ENCODE measurements at places on chromosomes 1 and 21.
A peak's percentile ranks its signal among the peaks of the same experiment; 100 is the strongest.

DNA sequence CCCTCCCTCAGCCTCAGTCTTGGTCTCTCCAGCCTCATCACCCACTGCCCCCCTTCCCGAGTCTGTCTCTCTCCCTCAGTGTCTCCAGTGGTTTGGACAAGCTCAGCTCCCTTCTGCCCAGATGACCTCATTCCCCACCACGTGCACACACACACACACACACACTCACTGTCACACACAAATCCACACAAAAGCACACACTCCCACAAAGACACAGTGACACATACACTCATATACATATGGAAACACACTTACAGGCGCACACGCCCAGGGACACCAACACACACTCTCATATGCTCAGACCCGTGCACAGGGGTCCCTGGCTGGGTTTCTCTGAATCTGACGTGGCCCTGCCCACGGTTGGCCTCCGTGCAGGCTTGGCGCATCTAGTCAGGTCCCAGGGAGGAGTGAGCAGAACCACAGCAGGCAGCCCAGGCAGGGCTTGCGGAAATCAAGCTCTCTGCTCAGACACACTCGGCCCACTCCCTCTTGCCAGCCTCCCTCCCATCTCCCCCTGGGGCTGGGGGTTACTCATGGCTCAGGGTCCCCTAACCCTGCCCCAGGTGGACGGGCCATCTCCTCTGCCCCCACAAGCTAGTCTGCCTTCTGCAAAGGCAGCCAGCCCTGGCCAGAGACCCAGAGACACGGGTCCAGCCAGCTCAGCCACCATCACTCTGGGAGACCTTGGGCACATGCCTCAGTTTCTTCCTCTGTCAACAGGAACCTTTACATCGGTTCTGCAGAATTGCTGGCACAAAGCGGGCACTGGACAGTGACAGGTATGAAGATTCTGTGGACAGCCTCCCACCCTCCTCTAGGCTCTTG, 38.5 kb upstream of the FAM131C start:
- DNase-seq: no peak

DNA sequence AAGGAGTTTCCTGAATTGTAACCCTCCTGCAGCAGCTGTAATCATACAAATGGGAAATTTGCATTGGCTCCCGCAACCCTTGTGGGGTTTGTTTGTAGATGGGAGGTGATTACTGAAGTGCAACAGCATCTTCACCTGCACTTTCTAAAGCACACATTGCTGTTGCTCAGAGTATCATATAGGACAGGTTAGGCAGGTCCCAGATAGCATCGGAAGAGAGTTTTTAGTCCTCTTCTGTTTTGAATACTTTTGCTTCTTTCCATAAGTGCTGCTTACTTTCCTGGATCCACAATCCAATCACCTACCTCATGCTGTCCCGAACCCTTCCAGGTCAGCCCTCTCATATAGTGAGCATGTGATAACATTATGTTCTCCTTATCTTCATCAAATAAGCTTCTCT, 300.4 kb downstream of the PTPRC start:
- DNase-seq: no peak

DNA sequence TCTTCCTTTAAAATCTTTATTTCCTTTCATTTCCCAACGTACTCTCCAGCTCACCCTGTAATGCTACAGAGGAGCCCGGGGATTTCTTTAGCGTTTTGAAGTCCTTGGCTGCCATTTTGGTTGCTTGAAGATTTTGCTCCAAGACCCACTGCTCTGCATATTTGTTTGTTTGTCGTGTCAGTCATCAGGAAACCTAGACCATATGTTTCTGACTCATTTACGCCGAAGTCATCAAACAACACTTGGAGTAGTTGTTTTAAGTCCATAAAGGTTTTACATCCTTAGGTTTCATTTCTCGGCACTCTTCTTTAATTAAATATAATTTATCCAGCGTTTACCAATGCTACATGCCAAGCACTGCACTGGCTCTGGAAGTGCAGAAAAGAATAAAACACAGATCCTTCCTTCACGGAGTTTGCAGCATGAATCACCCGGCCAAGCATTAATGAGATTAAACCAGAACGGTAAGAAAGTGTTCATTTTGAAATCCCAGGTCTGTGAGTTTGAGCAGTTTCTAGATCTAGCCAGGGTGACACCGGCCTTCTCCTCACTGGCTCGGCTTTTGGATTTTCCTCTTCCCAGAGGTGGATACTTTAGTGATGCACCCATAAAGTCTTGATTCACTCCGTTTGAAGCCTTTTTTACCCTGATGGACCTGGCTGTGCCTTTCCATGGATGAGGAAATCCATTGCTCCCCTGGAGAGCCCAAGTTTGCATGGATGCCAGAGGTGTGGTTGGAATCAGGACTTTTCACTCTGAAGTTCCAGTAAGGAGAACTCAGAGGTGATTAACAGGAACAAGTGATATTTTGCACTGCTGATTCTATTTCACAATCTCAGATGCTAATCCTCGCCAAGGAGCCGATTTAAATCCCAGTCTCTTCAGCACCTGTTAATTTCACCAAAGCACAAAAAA, 109.3 kb downstream of the KAZN start:
- DNase-seq: no peak

DNA sequence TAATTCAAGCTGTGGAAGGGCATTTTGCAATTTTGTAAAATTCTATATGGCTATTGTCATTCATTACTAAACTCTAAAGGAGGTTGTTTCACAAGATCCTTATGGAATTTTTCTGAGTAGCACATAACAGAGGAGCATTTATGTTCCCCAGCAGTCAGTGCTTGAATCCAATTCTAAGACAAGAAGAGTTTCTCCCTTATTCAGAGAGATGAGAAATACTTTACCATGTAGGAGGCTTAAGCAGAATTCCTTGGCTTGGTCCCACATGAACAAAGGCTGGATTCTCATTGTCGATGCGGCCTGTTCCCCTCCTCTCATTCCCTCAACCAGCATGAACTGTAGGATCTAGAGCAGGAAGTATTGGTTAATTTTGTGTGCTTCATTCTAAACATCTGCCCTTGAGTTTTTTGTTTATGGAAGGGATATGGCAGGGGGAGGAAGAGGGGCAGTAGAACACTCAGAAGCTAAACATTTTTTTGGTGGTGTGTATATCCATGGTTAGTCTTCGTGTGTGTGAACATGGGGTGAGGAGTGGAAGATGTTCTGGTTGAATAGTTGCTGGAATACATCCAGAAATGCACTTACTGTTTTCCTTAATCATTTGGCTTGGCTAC, 74.3 kb downstream of the LAMC1 start:
- DNase-seq: no peak

DNA sequence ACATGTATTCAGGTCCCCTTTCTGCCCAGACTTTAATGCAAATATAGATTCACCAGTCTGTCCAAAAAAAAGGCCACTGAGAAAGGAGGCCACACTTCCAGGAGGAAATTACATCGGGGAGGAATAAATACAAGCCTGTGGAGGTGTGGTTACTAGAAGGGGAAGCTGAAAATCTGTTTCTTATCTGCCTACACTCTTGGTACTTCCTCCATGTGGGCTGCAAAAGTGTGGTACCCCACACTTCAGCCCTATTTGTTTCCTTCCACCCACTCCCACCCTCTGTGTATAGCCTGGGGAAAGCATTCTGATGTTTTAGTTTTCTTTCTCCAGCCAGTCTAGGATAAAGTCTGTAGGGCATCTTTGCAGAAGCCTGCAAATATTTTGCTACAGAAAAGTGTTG, 38.4 kb downstream of the UTP25 start:
- peak; percentile 41 for DNase-seq

- peak; percentile 62 for DNase-seq
These were observed 217.6 kb downstream of the SDCCAG8 start for GRCh38 chr1:243473227-243474135.

DNA sequence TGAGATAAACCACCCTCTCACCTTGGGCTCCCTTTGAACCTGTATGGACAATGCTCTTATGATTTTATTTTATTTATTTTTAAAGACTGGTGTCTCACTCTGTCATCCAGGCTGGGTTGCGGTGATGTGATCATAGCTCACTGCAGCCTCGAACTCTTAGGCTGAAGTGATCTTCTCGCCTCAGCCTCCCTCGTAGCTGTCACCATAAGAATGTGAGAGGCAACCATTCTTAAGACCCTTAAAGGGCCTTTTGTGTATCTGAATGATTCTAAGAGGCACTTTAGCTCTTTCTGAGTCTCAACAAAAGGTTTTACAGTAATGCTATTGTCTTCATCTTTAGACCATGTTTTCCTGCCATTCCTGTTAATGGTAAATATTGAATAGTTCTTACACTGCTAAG, 67.0 kb downstream of the IVNS1ABP start:
- DNase-seq: no peak

DNA sequence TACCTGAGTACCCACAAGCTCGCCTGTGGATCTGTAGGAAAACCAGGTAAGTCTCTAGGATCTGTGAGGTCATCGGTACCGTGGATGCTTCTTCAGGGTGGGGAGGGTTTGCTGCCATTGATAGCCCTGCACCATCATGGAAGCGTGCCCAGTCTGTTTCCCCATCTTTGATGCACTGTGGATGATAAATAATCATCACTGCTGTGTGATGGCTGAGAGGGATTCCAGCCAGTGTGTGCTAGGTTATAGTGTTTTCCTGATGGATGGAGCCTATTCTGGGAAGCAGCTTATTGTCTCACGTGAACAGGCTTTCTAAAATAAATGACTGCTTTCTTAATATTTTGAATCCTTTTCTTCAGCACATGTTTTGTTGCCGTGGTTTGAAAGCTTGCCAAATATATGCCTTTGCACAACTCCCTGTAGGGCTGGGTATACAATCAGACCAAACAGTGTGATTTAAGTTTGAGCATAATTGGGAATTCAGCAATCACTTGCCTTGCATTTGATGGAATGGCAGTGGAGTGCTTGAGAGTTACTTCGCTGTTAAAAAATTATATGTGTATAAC, 113.8 kb downstream of the CAMTA1 start:
- DNase-seq: peak; percentile 28

- peak; percentile 52 for DNase-seq
These were observed 49.0 kb downstream of the OMA1 start for GRCh38 chr1:58497499-58497898.

GRCh38 chr1:220325306-220325995, 53.2 kb upstream of the RAB3GAP2 start:
- DNase-seq: peak; percentile 4

DNA sequence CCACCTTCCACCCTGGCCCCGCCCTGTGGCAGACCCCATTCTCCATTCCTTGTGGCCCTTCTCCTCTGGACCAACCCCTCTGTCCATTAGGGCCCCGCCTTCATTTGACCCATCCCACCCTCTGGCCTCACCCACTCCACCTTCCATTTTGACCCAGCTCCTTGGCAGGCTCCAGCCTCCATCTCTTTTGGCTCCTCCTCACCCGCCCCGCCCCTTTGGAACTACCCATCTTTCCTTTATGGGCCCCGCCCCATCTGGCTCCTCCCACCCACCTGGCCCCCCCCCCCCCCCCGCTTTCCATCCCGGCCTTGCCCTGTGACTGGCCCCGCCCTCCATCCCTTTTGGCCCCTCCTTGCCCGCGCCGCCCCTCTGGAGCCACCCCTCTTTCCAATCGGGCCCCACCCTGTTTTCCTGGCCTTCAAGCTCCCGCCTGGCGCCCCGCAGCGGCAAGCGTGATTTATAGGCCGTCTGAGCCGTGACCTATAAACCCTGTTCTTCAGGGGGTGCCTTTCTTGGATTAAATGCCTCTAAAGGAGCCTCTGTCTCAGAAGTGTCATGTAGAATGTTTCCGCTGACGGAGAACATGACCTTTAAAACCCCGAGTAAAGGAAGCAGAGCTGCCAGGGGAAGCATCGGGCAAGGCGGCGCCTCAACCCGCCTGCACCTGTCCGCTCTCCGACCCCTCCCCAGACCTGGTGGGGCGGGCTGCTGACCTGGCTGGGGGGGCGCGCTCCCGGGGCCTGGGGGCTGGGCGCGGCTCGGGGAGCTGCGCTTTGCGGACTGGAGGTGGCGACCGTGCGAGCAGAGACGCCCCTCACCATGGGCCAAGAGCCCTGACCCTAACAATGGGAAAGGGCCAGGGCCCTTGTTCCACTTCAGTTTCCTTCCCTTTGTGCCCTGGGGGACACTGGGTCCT, 178.0 kb downstream of the CAMTA1 start:
- DNase-seq: peak; percentile 84

DNA sequence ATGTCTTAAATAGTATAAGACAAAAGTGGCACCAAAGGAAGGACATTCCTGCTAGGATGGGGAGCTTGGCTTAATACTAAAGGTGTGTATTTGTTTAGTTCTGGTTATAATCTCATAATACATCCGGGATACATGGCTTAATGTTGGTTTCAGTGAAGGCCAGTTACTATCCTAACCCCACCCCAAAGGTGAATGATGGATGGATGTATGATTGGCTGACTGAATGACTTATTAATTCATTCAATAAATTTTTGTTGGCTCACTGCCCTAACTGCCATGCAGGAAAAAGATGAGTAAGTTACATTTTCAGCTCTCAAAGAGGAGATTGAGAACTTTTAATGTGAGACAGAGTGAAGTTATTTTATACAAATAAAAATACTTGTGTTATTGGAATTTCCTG, 52.2 kb downstream of the PHACTR4 start:
- DNase-seq: no peak

DNA sequence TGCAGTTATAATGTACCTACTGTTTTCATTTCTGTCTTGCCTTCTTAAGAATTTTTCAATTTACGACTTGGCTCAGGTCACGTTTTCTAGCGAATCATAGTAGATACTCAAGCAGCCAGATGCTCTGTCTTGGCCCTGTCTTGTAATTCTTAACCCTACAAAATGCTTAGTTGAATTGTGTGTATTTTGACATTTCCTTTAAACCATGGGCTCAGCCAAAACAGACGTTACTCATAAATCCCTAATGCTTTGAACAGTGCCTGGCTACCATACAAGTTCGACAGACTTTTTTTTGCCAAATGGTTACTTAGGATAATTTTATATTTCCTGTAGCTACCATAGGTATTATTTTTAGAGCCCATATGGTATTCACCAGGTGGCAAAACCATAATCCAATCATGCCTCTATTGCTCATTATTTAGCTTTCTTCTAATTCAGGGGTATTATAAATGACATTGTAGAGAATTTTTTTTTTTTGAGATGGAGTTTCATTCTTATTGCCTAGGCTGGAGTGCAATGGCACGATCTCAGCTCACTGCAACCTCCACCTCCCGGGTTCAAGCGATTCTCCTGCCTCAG, 54.3 kb downstream of the KCNK1 start:
- no peak for DNase-seq

DNA sequence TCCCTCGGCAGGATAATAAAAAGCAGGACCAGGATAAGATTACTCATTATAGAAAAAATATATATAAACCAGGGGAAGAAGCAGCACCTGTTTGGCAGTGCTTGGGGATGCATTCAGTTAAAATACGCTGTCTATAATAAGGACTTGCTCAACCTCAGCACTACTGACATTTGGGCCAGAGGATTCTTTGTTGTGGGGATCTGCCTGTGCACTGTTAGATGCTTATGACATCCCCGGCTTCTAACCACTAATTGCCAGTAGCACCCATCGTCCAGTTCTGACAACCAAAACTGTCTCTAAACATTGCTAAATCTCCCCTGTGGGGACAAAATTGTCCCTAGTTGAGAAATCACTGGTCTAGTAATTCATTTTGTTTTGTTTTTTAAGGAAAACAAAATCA, 242.1 kb downstream of the SLC45A1 start:
- DNase-seq: no peak
